ENCODE measurements at places on chromosomes 13 and 19.

DNA sequence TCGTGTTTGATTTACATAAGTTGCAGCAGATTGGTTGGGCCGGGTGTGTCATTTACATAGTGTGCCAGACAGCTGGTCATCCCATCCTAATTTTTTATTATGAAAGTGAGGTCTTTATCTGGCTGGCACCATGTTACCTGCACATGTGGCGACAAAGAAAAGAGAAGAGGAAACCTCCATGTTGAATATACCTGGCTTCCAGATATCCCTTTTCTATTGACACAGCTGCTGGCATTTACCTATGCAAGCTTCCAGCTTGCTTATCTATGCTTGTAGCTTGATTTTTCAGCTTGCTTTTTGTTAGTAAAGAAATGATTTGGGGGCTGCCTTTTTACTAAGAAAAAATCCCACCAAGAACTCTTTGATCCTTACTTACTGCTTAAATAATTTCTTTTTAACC is 681.3 kb upstream of the SLITRK1 start:
- peak; percentile 78 for DNase-seq

DNA sequence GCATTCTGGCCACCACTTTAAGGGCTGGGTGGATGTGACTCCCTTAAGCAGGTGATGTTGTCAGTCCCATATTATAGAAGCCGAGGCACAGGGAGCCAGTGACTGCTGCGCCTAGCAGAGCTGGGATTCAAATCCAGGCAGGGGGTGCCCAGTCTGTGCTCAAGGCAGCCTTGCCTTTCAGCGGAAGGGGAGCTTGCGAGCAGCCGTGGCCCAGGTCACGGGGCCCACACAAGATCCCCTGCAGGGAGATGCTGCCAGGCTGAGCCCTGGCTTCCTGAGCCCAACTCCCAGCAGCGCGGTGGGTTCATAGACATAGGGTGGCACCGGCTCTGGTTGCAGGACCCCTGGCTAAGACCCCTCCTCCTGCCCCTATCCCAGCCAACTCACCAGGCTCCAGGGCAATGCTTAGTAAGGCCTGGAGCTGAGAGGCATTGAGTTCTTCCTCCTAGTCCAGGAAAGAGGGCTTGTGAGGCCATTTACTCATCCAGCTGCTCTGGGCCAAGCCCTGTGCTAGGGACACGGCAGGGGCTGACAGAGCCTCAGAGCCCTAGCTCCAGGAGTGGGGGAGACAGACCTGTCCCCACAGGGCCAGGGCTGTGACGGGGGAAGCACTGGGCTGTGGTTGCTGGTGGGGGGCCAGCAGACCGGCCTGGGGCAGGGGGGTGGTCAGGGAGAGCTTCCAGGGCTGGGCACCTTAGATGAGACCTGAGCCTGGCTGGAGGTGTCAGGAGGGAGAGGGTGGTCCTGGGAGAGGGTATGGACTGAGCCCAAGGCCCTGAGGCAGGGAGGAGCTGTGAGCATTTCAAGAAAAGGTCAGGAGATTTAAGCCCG is 9.6 kb downstream of the CAPN12 start:
- DNase-seq: peak; percentile 58

- peak; percentile 63 for DNase-seq
Observed at GRCh38 chr13:27533155-27533643, 82.8 kb upstream of the MTIF3 start.

DNA sequence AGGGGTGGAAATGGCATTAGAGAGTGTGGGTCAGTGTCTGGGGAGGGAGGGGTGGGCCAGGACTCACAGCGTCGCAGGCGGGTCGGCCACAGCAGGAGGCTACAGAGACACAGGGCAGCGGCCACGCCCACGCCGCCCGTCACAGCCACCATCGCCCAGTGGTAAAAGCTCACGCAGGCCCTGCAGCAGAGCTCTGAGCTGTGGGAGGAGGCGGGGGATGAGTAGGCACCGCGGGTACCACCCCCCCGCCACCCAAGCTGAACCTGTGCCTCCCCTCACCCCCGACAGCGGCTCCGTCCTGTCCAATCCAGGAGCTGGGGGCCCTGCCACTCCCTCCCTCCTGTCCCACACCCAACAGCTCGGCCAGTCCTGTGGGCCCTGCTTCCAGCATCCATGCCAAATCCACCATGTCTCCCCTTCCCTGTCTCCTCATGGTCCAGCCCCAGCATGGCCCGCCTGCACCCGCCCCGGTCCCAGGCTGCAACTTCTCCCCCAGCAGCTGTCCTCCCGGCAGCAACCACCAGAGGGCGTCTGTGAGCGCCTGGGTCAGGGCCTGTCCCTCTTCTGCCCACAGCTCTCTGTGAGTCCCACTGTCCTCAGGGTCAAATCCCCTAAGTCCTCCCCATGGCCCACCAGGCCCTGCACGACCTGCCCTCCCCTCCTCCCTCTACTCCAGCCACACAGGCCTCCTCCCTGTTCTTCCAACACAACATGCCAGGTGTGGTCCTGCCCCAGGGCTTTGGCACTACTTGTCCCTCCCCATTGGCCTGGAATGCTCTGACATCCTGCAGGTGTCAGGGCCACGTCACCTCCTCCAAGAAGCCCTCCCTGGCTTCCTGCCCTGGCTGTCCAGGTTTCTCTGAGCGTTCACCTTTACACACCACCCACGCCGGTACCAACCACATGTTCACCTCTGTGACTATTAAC is 6.0 kb downstream of the TEKTIP1 start:
- DNase-seq: peak; percentile 69

DNA sequence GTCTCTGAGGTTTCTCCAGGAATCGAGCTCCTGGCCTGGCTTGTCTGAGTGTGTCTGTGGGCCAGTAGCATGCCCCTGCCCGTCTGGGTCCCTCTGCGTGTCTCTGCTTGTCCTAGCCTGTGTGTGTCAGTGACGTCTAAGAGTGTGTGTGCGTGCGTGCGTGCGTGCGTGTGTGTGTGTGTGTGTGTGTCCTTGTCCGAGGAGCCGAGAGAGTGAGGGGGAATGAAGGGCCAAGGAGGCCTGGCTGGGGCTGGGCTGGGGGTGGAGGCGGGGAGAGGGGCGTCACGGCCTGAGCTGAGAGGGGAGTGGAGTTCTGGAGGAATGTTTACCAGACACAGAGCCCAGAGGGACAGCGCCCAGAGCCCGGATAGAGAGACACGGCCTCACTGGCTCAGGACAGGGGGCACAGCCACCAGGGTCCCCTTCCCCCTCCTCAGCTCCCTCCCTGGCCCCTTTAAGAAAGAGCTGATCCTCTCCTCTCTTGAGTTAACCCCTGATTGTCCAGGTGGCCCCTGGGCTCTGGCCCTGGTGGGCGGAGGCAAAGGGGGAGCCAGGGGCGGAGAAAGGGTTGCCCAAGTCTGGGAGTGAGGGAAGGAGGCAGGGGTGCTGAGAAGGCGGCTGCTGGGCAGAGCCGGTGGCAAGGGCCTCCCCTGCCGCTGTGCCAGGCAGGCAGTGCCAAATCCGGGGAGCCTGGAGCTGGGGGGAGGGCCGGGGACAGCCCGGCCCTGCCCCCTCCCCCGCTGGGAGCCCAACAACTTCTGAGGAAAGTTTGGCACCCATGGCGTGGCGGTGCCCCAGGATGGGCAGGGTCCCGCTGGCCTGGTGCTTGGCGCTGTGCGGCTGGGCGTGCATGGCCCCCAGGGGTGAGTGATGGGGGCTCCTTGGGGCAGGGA is at the start of gene AXL:
TSS of gene AXL (plus strand) at position 609 of the 893 bp plus-strand sequence. CDS start at position 779, 170 bp downstream.
- no peak for DNase-seq

- no peak for DNase-seq
Observed at GRCh38 chr13:79932556-79932955, 408.4 kb downstream of the SPRY2 start.

GRCh38 chr13:99949679-99950413 is 21.7 kb downstream of the ZIC5 start:
- peak; percentile 81 for DNase-seq

DNA sequence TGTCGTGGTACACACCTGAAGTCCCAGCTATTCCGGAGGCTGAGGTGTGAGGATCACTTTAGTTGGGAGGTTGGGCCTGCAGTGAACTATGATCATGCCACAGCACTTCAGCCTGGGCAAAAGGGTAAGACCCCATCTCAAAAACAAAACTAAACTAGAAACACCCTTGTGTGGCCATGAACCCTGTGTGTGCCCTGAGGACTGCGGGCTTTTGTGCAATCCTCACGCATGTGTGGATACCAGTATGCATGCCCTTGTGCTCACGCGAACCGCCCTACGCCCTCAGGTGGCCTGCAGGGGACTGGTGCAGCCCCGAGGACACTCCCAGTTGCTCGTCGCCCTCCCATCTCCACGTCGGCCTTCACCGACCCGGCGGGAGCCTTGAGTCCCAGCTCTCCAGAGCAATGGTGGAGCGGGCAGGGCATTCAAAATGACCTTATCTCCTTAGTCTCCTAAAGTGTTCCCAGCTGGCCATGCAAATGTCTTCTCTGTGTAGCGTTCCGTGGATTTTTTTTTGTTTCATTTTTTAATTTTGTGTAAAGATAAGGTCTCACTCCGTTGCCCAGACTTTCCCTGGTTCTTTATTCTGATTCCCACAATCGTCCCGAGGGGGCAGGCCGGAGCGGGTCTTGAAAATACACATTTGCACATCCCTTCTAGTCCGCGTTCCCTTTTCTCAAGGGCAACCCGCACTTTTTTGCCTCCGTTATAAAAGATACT is 868 bp upstream of the EGLN2 start:
- peak; percentile 70 for DNase-seq

DNA sequence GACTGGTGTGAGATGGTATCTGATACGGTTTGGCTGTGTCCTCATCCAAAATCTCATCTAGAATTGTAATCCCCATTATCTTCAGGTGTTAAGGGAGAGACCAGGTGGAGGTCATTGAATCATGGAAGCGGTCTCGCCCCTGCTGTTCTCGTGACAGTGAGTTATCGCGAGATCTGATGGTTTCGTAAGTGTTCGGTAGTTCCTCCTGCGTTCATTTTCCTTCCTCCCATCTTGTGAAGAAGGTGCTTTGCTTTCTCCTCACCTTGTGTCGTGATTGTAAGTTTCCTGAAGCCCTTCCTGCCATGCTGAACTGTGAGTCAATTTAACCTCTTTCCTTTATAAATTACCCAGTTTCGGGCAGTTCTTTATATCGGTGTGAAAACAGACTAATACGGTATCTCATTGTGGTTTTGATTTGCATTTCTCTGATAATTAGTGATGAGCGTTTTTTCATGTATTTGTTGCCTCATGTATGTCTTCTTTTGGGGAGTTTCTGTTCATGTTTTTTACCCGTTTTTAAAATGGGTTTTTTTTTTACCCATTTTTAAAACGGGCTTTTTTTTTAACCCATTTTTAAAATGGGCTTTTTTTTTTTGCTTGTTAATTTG is 102.8 kb upstream of the SLC10A2 start:
- no peak for DNase-seq

- no peak for DNase-seq
Observed at GRCh38 chr13:39982745-39983144, 327.3 kb downstream of the COG6 start.

- no peak for DNase-seq
Observed at GRCh38 chr19:43928820-43929219, 6.3 kb downstream of the ZNF45 start.

DNA sequence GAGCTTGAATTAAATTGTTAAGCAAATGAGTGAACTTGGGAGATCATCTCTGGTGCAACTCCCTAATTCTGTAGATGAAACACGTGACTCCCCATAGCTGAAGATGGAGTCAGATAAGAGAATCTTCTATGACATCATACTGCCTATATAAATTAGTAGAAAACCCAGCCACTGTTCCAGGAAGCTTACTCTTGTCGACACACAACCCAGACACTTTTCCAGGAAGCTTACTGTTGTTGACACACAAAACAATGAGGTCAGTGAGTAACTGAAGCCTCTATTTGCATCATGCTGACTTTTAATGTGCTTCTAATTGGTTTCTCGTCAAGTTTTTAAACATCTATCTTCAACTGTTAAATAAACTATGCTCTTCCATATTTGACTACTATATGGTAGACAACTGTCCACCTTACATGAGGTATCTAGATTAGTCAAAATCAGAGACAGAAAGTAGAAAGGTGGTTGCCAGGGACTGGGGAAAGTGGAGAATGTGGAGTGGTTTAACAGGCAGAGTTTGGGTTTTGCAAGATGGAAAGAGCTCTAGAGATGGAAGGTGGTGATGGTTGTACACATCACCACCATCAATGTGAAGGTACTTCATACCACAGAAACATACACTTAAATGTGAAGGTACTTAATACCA is 168.2 kb downstream of the FGF14 start:
- DNase-seq: peak; percentile 82

DNA sequence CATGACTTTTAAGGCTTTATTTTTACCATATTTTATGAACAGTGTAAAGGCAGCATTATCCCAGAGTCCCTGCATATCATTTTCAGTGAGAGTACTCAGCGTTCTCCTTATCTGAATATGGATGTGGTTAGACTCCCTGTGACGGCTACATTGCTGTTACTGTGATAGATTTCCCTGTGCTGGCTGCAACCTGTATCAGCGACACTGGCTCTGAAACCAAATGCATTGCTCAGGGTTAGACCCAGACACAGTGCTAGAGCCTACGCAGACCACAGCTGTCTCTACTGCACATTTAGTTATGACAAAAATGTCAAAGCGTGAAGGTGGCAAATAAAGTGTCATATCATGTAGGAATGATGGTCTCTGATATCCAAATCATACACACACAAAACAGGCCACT is 138.0 kb downstream of the ENOX1 start:
- DNase-seq: no peak

DNA sequence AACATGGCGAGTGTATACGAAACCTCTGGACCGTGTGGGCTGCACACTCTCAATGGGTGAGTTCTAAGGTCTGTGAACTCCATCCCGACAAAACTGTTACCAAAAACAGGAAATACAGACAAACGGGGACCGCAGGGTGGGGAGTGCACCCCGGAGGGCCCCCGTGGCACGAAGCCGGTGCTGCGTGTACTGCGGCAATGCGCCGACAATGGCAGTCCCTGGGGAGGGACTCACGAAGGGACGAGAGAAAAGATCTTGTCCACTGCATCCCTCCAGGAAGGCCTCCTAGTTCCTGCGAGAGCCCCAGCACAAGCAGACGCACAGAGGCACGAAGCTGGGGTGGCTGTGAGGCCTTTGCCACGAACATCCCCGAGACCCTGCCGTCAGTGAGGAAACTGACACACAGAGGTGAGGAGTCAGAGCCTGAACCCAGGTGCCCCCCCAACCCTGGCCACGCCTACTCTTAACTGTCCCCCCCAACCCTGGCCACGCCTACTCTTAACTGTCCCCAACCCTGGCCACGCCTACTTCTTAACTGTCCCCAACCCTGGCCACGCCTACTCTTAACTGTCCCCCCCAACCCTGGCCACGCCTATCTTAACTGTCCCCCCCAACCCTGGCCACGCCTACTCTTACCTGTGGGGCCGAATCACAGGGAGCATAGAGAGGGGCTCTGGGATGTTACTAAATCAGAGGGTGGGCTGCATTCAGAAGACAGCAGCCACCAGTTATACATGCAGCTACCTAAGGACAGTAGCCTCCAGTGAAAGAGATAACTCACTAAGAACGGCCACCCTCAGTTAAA is 4.2 kb downstream of the MED16 start:
- no peak for DNase-seq

DNA sequence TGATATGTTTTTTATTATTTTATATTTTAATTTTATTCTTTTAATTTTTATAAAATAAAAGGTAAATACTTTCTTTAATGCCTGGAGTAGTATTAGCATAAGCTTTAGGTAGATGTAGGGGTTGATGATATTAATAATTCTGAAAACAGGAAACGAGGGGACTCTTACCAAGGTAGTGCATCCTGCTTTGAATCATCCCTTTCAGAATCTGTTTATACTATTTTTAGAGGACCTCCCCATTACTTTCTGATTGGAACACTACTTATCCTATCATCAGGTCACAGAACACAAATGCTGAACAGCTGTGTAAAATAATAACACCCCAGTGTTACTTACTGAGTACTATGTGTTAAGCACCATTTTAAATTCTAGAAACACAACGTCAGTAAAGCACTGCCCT is 27.3 kb downstream of the COG6 start:
- no peak for DNase-seq

GRCh38 chr19:14673088-14673487 is 1.6 kb downstream of the ADGRE3 start:
- DNase-seq: no peak

Data from NCI-H69 (cell line).